NCI-H2029 treated with DMSO at 0.1 percent for 48 hours (cell line): ENCODE measurements at places on chromosomes 13 and 19.

DNA sequence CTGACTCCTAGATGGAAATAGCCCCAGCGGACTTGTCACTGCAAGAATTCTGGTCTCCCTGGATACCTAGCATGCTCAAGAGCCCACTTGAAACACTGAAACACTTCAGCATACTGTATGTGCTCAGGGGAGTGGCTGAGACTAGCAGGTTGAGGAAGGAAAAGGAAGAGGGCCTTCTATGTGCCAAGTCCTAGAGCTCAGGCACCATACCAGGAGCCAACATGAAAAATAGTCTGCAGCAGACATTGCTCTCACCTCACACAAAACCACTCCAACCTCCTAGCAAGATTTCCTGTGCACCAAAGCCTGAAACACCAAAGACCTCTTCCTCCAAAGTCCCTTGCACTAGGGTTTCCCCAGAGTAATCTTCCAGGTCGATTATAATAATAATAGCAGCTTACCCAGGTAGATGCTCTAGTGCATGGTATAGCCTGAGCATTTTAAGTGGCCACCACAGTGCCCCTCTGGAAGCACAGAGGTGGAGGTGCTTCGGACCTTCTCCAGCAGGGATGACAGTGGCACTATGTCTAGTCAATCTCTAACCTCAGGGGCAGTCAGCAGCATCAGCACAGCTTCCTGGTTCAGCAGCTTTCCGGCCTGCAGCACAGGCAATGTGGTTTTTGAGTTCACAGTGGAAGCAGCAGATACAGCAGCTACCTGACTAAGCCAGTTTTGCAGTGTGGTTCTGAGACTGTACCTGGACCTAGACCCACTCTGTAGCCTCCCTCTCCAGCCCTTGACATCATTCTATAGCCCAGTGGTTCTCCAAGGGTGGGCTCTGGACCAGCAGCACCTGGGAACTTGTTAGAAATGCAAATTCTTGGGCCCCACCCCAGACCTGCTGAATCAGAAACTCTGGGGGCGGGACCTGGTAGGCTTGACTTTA is 45.6 kb upstream of the UBE2L5 start:
- DNase-seq = peak; percentile 43

GRCh38 chr13:23833733-23834611 is 55.2 kb downstream of the MIPEP start:
- DNase-seq = no peak

- no peak for DNase-seq
Measured at GRCh38 chr13:37429976-37430375, 168.6 kb downstream of the POSTN start.

GRCh38 chr13:43567608-43568007 is 219.2 kb downstream of the ENOX1 start:
- DNase-seq = no peak

DNA sequence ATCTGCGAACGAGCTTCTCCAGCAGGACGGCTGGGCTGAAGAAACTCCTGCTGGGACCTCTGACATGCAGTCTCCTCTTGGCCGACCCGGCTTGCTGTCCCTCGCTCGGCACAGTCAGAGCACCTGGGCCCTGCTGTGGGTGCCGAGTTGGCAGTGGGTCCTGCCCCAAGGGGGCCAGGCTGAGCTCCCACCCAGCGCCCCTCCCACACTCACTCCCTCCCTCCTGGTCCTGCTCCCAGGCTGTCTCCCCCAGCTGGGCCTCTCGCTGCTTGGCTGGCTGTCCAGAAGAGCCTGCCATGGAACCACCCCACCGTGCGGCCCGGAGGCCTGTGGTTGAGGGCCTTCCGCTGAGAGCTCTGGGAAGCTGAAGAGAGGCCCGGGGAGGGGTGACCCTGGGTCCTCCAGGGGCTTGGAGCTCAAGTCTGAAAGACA is 6.0 kb downstream of the AKT2 start:
- no peak for DNase-seq

- DNase-seq = peak; percentile 47
Measured at GRCh38 chr19:13396250-13397080, 109.8 kb downstream of the CACNA1A start.

DNA sequence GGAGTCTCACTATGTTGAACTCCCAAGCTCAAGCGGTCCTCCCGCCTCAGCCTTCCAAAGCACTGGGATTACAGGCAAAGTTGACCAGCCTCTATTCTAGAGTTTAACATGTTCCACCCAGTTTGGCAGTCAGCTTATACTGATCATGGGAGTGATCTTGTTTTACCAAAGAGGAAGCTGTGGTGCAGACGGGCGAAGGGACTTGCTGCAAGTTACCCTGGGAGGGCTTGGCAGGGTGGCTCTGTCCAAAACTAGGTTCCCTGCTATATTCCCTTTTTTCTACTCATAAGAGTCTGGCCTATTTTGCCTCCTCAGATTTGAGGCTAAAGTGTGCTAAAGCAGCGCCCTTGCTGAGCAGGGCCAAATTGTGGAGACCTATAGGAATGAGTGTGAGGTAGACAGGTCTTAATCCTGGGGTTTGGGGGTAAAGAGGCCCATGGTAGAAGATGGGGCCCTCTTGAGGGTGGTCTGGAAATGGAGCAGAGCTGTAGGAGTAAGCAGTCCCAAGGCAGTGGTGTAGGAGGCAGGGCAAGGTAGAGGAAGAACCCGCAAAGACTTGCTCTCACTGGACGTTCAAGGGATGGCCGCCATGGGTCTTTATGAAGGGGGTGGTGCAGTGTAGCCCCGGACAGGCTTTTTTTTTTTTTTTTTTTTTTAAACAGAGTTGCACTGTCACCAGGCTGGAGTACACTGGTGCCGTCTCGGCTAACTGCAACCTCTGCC is 3.3 kb downstream of the RPS19 start:
- DNase-seq = no peak

GRCh38 chr13:55013051-55013450 is 1984.4 kb downstream of the OLFM4 start:
- DNase-seq = no peak

- DNase-seq = no peak
Measured at GRCh38 chr19:35596366-35596999, 10.5 kb downstream of the PMIS2 start.

DNA sequence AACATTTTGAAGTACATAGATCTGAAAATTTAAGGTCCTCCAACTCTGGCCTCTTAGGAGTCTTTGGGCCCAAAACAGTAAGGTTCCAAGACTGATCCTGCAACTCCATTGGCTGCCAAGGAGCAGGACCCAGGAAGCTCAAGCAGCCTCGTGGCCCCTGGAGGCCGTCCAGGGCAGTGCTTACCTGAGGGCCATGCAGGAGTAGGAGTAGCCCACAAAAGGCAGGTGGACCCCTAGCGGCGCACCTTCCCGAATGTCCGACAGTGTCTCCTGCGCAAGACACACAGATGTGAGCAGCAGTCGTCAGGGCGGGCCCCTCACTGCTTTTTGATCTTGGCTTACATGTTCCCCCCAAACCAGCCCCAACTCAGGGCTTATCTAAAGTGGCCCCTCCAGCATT is 5.7 kb upstream of the SIX5 start:
- no peak for DNase-seq

DNA sequence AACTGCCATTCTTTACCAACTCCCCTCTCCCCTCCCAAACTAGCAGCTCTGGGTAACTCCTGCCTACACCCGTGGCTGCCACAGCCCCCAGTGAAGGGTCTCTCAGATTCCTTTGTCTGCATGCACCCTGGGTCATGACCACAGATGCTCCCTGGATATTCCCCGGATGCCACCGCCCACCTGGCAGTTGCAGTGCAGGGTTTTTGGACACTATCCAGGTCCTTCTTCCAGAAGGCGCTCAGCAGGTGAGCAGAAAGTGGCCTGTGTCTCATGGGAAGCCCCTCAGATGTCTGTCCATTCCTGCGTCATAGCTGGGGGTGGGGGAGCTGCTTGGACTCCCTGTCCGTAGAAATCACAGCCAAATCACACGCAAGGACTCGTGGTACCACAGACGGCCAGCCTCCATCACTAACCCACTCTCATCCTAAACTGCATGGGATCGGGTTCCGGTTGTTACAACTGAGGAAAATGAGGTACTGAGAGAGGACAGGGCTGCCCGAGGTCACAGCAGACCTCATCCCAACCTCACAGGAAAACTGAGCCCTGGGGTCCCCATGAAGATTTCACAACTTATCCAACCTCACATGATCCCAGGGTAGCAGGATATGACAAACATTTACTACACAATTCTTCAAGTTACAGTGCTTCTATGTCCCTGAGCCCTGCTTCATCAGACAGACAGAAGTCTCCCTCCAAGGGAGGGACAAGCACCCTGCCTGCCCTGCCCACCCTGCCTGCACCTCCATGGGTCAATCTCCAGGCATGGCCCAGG is 38.6 kb downstream of the ELL start:
- DNase-seq = peak; percentile 45

DNA sequence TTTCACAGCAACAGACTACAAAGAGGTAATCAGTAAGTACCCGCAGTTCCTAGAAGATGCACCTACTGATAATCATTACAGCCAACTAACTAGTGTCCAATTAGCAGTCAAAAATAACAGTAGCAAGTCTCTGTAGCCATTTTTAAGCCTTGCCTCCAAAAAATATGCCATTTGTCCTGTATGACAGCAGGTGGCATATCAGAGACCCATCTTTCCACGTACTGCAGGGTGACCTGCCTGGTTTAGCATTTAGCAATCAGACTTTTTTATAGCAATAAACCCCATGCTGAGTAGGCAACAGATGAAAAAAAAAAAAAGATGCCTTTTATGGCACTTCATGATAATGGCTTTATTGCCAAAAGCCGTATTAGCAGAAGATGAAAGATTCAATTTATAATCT is 155.3 kb upstream of the LSM14A start:
- DNase-seq = no peak

DNA sequence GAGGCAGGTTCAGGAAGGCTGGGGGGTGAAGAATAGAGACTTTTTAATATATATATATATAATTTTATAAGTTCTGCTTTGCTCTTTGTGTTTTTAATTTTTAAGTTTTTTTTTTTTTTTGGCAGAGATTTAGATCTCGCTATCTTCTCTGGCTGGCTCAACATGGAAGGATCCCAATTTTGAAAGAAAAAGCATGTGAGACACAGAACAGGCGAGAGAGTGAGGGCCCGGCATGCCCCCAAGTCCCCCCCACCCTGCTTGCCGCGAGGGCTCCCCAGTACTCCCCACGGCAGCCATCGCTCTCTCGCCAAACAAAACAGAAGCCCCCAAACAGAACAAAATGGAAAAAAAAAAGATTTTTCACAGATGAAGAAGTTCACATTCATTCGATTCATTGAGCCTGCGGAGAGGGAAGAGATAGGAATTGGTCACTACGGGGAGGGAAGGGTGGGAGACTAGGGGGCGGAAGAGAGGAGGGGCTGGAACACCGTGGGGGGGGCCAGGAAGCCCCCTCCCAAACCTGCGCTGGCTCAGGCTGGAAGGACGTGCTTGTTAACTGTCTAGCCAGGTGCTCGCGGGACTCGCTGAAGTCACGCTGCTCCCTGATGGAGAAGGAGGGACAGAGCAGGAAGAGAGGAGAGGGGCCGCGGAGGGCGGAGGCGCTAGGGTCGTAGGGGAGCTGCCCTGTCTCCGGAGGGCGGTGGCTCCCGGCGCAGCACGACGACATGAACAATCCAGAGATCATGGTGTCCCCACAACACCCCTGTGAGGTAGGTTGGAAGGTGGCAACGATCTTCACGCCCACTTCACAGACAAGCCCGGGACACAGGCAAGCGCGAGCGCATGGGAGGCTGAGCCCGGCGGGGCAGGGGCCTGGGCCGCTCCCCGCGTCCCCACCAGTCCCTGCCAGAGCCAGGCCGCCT is 10.6 kb downstream of the KHSRP start:
- DNase-seq = no peak

- no peak for DNase-seq
Measured at GRCh38 chr13:99281811-99282263, 23.7 kb upstream of the GPR18 start.

DNA sequence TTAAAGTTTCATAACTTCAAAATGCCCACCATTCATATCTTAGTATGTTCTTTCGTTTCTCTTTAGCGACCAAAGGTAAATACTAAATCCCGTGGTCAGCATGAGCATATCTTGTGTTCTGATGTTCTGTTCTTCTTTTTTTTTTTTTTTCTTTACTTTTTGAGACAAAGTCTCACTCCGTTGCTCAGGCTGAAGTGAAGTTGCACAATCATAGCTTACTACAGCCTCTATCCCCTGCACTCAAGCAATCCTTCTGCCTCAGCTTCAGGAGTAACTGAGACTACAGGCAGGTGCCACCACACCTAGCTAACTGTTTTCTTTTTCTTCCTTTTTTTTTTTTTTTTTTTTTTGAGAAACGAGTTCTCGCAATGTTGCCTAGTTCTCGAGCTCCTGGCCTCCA is 60.9 kb upstream of the ATP12A start:
- DNase-seq = no peak

GRCh38 chr19:14138576-14139265 is 2.3 kb upstream of the ASF1B start:
- no peak for DNase-seq

DNA sequence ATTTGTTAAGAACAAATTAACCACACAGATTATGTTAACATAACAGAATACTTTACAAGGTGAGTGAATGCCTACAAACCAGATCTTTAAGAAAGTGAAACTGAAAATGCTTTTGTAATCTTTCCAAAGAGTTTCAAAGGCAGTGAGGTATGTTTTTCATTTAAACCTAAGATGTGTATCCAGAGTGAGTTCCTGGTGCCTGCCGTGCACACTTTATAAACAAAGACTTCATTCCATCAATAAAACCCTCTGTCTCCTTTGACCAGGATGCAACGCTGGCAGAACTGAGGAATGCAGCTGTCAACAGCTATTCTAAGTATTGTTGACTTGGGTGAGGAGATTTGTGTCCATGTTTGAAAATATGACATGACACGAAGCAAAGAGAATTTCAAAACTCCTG is 344.6 kb downstream of the DNAJC15 start:
- no peak for DNase-seq

DNA sequence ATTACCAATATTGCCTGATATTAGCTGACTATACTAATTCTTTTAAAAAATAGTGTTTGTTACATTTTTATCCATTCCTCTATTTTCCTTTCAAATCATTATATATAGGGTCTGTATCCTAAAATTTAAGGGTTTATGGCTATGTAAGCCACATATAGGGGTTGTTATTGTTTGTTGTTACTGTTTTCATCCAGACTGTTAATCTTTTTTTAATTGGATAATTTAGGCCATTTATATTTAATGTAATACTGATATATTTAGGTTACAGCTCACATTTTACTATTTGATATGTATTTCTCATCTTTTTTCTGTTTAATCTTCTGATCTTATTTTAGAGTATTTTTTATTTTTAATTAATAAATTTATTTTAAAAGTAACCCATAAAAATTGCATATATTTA is 487.1 kb upstream of the SGCG start:
- no peak for DNase-seq

- DNase-seq = no peak
Measured at GRCh38 chr19:11181488-11181887, 15.9 kb downstream of the KANK2 start.

DNA sequence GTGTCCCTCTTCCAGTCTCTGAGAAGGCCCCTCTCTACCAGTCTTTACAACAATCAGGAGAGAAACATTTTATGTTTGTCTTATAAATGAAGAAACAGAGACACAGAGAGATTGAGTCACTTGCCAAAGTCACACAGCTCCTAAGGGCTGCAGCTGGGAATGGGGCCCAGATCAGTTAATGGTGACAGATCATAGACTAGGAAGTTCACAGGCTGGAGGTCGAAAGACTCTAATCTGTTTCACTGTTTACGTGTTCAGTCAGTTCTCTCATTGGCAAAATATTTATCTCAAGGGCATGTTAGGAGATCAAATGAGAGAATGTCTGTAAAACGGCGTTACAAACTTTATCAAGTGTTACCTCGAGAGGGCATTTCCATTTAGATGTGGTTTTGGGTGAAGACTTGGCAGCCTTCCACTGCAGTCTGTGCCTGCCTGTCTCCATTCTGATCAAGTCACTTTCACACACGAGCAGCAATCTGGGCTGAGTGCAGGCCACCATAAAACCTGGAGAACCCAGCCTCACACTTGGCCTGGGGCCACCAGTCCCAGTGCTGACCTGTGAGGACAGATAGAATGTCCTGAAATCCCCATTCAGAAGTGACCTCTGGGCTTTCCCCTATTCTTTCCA is 65.1 kb downstream of the SIAH3 start:
- DNase-seq = peak; percentile 26
